CD4-positive, alpha-beta T cell treated with Interleukin-12 subunit alpha and Interleukin-12 subunit beta, for 1 hour (primary cell): ENCODE measurements at places on chromosomes 13 and 19.

DNA sequence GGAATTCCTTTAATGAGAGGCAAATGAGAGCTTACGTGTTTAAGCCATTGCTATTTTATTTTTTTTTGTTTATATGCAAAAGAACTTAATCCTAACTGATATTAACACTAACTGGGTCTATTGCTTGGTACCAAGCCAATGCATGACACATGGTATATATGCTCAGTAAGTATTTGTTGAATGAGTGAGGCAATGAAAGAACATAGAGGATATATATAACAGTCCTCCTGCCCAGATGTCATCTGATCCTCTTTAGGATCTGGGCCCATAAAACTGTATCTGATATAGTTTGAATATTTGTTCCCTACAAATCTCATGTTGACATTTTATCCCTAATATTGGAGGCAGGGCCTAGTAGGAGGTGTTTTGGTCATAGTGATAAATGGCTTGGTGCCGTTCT, 13.0 kb upstream of the ALOX5AP start:
- no peak for DNase-seq

GRCh38 chr13:50677687-50678463, 165.6 kb downstream of the DLEU7 start:
- DNase-seq, result no peak

DNA sequence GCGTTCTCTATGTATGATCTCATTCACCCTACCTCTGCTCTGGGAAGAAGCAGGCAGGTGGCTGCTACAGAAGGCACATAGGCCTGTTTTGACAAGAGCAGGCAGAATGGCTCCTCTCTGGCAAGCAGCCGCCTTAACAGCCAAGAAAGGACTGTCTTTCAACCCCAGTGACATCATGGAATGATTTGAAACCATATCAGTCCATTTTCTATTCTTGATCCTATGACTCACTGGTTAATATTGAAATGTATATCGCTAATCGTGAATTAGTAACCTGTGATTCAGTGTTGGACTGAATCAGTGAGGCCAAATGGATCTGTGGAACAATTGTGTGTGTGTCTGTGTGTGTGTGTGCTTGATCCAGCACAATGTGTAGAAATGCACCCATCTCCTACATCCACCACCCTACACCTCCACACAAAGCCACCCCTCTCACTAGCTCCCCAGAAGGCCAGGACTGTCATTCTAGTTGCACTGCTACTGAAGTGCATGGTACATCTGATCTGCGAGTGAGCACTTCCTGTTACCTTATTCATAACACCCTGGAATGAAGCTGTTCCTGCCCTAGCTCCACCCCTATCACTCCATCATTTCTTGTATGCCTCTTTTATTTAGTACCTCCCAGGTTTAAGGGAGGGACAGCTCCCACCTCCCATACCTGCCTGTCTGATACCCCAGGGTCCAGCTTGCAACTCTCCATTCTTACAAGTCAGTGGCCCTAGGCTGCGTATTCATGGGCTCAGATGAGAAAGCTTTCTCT, 460.0 kb downstream of the FOXO1 start:
- peak; percentile 59 for DNase-seq

DNA sequence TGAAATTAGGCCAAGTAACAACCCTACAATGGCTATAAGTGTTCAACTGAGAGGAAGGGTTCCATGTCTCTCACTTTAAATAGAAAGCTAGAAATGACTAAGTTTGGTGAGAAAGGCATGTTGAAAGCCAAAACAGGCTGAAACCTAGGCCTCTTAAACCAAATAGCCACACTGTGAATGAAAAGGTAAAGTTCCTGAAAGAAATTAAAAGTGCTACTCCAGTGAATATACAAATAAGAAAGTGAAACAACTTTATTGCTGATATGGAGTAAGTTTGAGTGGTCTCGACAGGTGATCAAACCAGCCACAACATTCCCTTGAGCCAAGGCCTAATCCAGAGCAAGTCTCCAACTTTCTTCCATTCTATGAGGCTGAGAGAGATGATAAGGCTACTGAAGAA, 209.6 kb downstream of the KLF12 start:
- DNase-seq, result no peak

GRCh38 chr13:30373727-30374126, 48.6 kb upstream of the UBE2L5 start:
- peak; percentile 60 for DNase-seq
